Heart right ventricle (tissue), 16 donors: ENCODE measurements at places on chromosomes 11 and 22.

DNA sequence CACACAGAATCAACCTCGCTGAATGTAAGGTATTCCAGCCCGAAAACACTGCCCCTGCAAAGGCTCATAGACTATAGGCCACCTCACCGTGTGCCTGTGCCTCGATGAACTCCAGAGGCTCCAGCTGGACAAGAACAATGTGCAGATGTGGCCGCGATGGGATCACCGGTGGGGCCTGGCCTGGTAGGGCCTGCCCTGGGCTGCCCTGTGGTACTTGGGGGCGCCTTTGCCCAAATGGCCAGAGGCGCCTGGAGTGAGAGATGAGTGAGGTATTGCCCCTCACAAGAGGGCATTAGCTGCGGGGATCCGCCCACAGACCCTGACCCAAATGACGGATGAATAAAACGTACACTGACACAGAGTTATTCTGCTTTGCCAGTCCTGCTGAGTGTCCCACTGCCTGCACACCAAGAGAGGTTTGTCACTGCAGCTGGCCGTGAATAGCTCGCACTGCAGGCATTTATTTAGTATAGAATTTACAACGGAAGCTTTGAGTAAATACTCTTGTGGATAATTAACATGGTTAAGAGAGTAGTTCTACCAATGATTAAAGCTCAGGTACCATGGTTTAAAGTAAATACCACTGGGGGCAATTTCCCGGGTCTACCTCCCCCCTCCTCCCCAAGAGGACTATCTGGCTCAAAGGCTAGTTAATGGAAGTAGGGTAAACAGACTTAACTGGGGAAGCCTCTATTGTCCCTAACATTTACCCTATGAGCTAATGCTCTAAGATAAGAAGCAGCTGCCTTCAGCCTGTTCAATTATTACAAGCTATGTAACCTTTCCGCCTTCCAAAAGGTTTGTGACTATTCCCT, 101.1 kb upstream of the IGLL5 start:
- DNase-seq = no peak

GRCh38 chr11:78922859-78923625, 348.4 kb upstream of the NARS2 start:
- no peak for DNase-seq

GRCh38 chr22:39239561-39240423, 5.0 kb downstream of the PDGFB start:
- no peak for DNase-seq

DNA sequence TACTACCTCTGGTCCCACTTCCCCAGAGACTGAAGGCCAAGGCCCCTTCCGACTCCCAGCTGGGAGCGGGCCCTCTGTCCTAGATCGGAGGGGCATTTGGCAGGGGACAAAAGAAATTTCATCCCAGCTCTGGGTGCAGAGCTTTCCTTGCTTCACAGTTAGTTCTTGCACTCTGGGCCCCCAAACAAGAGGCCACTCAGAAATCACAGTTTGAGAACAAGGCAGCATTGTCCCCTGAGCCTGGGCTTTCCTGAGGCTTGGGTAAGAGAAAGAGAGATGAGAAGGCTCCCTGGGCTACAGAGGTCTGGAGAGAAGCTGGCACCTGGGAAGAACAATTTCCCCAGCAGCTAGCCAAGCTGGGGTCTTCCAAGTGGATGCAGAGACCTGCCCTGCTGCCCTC, 71.8 kb upstream of the NCAM1 start:
- DNase-seq = no peak

DNA sequence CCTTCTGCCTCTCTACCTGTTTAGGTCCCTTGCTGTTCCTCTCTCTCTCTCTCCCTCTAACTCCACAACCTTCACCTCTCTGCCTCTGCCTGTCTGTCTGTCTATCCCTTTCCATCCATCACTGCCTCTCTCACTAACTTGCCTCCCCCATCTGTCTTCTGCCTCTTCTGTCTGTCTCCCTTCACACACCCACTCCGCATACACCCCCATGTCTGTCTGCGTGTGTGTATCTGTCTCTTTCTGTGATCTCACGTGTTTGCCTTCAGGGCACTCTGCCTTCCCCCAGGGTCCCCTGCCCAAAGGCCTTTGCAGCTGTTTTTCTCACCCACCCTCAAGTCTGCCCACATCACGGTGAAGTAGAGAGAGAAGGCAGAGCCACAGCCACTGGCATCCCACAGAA, 7.9 kb downstream of the RTN4RL2 start:
- no peak for DNase-seq
